ENCODE measurements at places on chromosomes 16 and 17.

- no peak for DNase-seq
Measured at GRCh38 chr17:72476134-72476533, 355.3 kb downstream of the SOX9 start.

DNA sequence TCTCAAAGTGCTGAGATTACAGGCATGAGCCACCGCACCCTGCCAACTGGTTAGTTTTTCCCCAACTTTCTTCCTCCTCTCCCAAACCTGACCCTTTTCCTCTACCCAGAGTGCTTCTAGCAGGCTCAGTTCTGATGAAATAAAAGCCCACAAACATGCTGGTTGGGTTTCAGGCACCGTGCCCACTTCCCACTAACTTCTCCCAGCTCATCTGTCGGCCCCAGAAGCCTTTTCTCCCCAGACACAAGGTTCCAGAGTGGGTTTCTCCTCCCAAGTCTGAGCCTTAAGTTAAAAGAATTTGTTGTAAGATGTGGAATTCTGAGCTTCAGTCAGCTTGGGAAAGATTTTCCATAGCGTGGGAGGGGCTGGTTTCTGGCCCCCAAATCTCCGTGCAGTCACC, 11.5 kb upstream of the SCN4A start:
- no peak for DNase-seq

GRCh38 chr16:47213761-47214440, 70.2 kb upstream of the NETO2 start:
- DNase-seq, result no peak

GRCh38 chr16:64116151-64116550, 1005.7 kb downstream of the CDH11 start:
- DNase-seq, result no peak

- DNase-seq, result no peak
Measured at GRCh38 chr16:83913245-83913633, 14.3 kb downstream of the MLYCD start.

GRCh38 chr16:24996301-24996700, 18.9 kb downstream of the ARHGAP17 start:
- DNase-seq, result no peak

Data from stimulated activated CD4-positive, alpha-beta T cell treated with anti-CD3 and anti-CD28 coated beads, Interleukin-2, amount 100 ng/mL, for 24 hours (primary cell).